Spleen (tissue), 13 donors: ENCODE measurements at places on chromosomes 12 and 14. TPM values are rescaled to one million over a fixed set of nuclear protein-coding genes. Genes with fewer than 3 reads are reported as not detected.

DNA sequence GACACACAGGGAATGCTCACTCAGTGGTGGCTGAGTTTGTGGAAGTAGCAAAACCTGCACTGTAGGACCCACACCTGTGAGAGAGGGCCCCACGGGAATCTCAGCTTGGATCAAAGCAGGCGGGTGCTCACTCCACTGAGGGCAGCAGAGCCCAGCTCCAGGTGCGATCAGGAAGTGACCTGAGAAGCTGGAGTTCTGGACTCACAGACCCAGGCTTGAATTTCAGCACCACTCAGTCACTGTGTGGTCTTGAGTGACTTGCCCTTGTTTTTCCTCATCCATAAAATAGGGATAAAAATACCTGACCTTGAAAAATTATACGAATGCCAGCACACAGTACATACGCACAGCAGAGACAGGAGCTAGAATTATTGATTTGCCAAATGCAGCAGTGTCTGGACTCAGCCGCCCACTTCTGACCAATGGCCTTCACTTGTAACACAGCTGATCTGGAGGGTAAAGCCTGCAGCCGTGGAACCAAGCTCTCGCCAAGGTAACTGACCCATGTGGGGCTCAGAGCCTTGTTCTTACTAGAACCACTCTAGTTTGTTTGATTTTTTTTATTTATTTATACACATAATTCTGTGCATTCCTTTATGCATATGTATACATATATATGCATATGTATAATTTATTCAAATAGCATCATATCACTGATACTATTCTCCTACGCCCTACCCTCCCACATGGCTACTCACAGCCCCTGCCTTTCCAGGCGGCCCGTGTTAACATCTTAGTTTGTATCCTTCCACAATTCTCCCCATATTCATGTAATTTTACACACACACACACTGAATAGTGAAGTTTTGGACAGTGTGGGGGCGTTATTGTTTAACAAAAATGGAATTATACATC is 53.9 kb downstream of the DPF3 start:
- H3K36me3 ChIP-seq = no peaks in the 10 kb centered on the region
- no peak overlapping the region for H3K4me3 ChIP-seq

DNA sequence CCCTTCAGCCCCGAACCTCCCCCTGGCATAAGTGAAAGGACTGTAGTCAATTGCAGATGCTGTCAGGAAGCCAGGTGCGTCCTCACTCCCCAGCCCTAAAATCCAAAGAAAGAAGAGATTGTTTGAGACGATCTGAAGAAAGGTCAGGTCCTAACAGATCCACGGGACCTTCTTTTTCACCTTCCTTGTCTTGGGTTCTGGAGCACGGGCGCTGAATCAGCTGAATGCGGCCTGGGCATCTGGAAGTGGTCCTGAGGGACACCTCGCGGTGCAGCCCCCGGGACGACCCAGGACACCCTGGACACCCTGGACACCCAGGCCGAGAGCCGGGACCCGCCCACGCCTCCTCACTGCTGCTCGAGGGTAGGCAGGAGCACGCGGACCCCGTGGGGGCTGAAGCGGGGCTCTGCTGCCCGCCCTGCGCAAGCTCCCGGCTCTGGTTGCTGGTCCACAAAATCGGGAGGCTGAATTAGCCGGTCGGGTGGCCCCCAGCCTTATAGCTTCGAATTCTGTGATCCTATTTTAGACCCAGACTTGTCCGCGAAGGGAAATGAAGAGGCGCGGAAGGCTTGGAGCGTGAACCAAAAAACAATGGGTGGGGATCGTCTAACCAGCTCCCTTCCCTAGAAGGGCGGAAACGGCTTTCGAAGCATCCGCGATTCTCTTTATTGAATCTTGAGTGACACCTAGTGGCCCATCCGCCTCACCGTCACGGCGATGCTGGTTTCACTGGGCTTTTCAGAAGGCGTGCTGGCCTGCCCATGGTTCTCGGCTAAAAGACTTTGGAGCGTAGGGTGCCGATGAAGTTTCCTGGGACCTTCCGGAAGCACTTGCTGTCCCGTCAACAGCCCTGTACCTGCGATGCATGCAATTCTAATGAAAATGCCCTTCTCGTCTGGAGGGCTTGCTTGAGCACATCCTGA is 46.4 kb upstream of the PLXNC1 start:
- peaks cover 25% of the 10 kb centered on the region for H3K4me1 ChIP-seq
- DNase-seq = peak; percentile 95

DNA sequence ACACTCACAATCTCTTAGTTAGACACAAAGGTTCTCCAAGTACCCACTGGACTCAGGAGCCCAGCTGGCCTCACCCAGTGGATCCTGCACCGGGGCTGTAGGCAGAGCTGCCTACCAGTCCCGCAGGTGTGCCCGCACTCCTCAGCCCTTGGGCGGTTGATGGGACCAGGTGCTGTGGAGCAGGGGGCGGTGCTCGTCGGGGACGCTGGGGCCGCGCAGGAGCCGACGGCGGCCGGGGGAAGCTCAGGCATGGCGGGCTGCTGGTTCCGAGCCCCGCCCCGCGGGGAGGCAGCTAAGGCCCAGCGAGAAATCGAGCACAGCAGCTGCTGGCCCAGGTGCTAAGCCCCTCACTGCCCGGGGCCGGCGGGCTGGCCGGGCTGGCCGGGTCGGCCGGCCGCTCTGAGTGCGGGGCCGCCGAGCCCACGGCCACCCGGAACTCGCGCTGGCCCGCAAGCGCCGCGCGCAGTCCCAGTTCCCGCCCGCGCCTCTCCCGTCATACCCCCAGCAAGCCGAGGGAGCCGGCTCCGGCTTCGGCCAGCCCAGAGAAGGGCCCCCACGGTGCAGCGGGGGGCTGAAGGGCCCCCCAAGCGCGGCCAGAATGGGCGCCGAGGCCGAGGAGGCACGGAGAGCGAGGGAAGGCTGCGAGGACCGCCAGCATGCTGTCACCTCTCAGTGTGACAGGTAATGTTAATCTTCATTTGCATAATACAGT is 506.8 kb downstream of the LRFN5 start:
- no peak overlapping the region for H3K27ac ChIP-seq
- H3K27me3 ChIP-seq = no peaks in the 10 kb centered on the region
- H3K36me3 ChIP-seq = no peaks in the 10 kb centered on the region
- peak; percentile 71 for DNase-seq

- no peaks in the 10 kb centered on the region for H3K27me3 ChIP-seq
- H3K4me3 ChIP-seq = peak overlapping the region; percentile 82
- no peak for DNase-seq
- H3K27ac ChIP-seq = peak overlapping the region; percentile 85
- peaks cover 60% of the 10 kb centered on the region for H3K4me1 ChIP-seq
These were observed 613 bp downstream of the RECQL start for GRCh38 chr12:21500786-21501257.

- H3K36me3 ChIP-seq = no peaks in the 10 kb centered on the region
- peaks cover 36% of the 10 kb centered on the region for H3K27me3 ChIP-seq
- no peak for DNase-seq
- H3K4me1 ChIP-seq = peaks cover 7% of the 10 kb centered on the region
- no peak overlapping the region for H3K27ac ChIP-seq
- H3K4me3 ChIP-seq = no peak overlapping the region
These were observed 1.4 kb downstream of the ASPG start for GRCh38 chr14:104086661-104087461.

DNA sequence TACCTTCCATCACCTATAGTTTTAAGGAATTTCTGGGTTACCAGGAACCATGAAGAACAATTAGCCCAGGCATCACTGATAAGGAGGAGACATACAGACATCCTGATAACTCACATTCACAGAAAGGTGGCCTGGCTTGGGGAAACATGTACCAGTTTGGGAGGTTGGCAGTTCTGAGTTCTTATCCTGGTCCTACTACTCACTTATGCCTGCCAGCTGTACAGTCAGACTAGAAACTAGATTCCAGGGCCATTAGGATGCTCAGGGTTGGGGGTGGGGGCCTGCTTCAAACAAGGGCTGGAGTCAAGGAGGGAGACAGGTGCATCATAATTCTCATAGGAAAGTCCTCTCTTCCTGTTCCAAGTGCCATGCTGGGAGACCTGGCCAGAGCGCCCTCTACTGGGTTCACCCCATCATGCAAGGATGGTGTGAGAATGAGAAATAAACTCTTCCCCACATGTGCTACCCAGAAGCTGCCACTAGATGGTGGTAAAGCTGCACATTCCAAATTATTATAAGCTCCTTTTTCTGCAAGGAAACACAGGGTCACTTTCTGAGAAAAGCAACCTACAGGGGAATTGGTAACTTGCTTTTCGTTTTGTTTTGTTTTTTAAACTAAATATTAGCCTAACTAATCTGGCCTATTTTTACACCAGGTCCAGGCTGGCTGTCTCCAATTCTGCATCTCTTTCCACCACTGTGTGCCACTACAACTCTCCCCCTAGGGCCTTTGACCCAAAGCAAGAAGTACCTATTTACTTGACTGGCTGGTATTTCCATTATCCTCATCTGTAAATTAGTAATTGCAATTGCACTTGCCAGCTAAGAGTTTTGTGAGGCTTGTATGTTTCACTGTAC is 14.5 kb downstream of the OAS2 start:
- no peak overlapping the region for H3K27ac ChIP-seq
- H3K4me1 ChIP-seq = peaks cover 8% of the 10 kb centered on the region
- H3K36me3 ChIP-seq = peaks cover 48% of the 10 kb centered on the region
- no peaks in the 10 kb centered on the region for H3K27me3 ChIP-seq
- H3K4me3 ChIP-seq = no peak overlapping the region

DNA sequence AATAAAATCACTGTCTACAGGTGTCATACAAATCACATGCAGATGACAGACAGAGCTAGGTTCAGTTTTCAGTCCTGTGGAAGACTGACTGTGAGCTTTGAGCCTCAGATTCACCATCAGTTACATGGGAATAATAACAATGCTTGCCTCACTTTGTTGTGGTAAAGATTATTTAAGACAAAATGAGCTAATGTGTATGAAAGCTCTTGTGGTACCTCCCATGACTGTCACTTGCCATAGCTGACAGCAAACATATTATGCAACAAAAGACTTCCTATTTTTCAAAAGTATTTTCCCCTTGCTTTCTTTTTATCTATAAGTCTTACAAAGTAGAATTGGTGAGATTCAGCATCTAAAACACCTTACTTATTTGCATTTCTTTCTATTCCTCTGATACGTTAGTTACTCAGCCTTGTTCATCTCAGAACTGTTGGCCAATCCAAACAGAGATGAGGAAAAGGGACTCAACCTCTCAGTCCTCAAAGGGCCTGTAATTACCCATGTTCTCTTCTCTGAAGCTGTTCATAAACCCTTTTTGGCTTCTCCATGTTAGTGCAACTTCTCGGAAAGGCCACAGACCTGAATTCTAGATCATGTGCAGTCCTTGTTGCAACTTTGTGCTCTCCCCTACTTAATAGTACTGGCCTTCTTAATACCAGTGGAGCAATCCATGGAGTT is 8.8 kb upstream of the DDHD1 start:
- H3K27ac ChIP-seq = peak overlapping the region; percentile 46
- no peak overlapping the region for H3K4me3 ChIP-seq
- no peaks in the 10 kb centered on the region for H3K36me3 ChIP-seq
- no peaks in the 10 kb centered on the region for H3K27me3 ChIP-seq

- no peak overlapping the region for H3K27ac ChIP-seq
- H3K4me3 ChIP-seq = no peak overlapping the region
- no peaks in the 10 kb centered on the region for H3K36me3 ChIP-seq
- no peaks in the 10 kb centered on the region for H3K4me1 ChIP-seq
These were observed 92.7 kb downstream of the PRICKLE1 start for GRCh38 chr12:42496886-42497285.

GRCh38 chr12:96447256-96447655 is 42.1 kb upstream of the CFAP54 start:
- no peak overlapping the region for H3K4me3 ChIP-seq
- H3K27ac ChIP-seq = no peak overlapping the region
- H3K27me3 ChIP-seq = no peaks in the 10 kb centered on the region
- H3K4me1 ChIP-seq = peaks cover 36% of the 10 kb centered on the region

- H3K36me3 ChIP-seq = no peaks in the 10 kb centered on the region
- no peaks in the 10 kb centered on the region for H3K27me3 ChIP-seq
- peak overlapping the region; percentile 93 for H3K27ac ChIP-seq
- peaks cover 66% of the 10 kb centered on the region for H3K4me1 ChIP-seq
- no peak overlapping the region for H3K4me3 ChIP-seq
- no peak for DNase-seq
These were observed 1.3 kb downstream of the RNASE6 start for GRCh38 chr14:20782280-20782890.

Gene MUCL1
- not detected for total RNA-seq

Gene MSI1
- not detected for total RNA-seq

Gene NAV3
- 84.8 TPM for total RNA-seq

Gene CCNT1
- total RNA-seq = 40.9 TPM

Gene ESRRB
- 0.91 TPM for total RNA-seq

Gene GALNT16
- total RNA-seq = 10.4 TPM

Gene RNFT2
- total RNA-seq = 6.0 TPM

Gene CAMKK2
- total RNA-seq = 81.2 TPM

Gene MIP
- total RNA-seq = not detected

Gene DHRS2
- 10.7 TPM for total RNA-seq

Gene SMCO2
- total RNA-seq = not detected
